ENCODE measurements at places on chromosomes 4 and X.

GRCh38 chrX:133681421-133681820 is 266.1 kb upstream of the GPC4 start:
- DNase-seq, result no peak

DNA sequence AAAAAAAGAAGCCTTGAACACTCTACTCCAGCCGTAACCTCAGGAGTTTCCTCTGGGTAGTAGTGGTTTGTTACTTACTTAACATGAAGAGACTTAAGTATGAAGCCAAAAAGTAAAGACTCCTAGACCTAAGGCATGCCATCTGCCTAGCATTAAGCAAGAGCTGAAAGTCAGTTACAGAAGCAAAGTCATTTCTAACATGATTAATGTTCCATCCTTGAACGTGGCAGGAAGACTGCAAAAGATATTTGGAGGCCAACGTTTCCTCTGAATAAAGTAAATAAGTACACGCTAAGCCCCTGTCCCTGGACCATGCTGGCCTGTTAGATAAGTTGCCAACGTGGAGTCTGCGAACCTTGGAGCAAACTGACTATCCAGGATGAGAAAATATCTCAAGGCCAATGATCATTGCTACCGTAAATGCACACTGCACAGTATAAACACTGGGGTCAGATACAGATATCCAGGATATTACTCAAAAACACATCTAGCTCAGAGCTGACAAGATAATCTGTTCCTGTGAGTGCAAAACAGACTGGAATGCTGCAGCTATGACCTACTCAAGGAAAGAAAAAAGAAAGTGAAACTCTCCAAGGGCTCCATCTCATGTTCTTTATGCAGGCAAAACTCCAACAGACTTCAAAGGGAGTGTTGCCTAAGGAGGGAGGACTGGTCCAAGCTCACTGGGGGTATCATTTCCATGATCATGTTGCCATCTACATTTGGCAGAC is 255.8 kb downstream of the COL25A1 start:
- DNase-seq, result no peak

GRCh38 chr4:143399113-143399949 is 62.7 kb downstream of the GAB1 start:
- no peak for DNase-seq

- DNase-seq, result no peak
These were observed 81.4 kb upstream of the RPS6KA3 start for GRCh38 chrX:20348139-20348538.

DNA sequence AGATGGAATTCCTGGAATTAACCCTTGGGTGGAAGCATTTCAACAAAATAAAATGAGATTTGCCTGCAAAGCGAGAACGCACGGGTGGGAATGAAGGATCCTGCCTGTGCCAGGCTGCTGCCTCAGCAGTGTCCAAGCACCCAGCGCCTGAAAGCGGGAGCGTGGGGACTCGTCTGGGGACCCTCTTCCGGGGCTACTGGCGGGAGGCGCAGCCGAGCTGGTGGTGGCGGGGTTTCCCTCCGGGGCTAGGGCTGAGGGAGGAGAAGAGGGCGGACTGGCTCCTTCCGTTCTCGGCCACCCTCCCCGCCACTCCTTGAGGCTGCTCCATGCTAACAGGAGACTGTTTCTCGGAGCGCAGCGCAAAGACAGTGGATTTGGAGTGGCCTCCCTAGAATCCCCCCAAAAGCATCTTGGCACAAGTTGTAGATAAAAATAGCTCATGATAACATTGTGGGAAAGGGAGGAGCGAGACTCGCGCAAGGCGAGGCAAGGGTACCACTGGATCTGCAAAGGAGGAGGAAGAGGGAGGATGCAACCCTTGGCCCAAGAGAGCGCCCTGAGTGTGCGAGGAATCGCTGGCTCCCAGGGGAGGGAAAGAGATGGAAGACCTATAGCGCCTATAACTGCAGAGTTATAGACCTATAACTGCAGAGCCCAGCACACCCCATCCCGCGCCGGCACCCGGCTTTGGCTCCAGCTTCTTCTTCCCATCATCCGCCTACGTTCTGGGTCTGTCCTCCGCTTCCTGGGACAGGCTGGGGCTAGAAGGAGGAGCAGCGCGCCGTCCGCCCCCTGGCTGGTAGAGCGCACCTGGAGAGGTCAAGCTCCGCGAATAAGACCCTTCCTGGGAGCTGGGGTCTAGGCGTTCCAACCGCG is 1.3 kb downstream of the HS3ST1 start:
- DNase-seq, result no peak

DNA sequence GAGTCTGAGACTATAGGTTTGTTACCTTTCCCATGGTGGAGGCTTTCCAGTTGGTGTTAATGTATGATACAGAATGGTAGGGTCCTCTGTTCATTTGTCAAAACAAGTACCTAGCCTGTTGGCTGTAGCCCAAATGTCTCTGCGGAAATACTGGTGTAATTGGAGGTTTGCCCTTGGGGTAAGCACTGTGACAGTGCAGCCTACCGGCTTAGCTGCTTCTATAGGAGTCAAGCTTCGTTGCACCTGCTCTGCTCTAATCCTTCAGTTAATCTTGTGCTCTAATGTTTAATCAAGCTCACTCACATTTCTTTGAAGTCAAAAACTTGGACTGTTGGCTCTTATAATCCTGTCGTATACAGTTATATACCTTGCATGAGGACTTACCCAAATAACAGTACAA is 203.4 kb downstream of the CCNG2 start:
- DNase-seq, result no peak

- no peak for DNase-seq
These were observed at the start of gene SCRG1 for GRCh38 chr4:173398779-173399415. Gene SCRG1, minus strand, starts transcription at chr4:173399116. Its CDS starts 7,702 bp downstream, at chr4:173391414.

- DNase-seq, result no peak
These were observed 31.4 kb downstream of the ABLIM2 start for GRCh38 chr4:8127051-8127826.

- DNase-seq, result no peak
These were observed 70.1 kb downstream of the USP46 start for GRCh38 chr4:52588771-52589591.

GRCh38 chr4:183342541-183343533 is 20.6 kb upstream of the CLDN24 start:
- no peak for DNase-seq

- no peak for DNase-seq
These were observed 35.2 kb downstream of the PWWP3B start for GRCh38 chrX:106203315-106203714.

DNA sequence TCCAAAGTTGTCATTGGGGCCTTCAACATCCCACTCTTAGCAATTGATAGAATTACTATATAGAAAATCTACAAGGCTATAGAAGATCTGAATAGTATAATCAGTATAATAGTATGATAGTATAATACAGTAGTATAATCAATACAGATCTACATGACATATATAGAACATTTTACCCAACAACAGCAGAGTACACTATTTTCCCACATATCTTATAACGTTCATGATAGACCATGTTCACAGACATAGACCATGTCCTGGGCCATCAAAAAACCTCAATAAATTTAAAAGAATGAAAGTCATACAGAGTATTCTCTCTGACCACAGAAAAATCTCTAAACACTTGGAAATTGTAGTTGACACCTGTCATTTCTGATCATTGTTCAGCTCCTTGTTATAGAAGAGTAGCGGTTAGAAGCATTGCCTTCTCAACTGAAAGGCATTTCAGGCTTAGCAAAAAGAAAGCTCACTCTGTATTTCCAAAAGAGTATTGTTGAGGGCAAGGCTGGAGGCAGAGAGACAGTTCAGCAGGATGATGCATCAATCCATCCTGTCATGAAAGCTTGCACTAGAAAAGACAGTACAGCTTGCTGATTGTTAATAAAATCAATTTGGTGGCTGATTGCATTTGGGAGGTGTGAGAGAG is 38.8 kb upstream of the ARMCX5 start:
- DNase-seq, result no peak

GRCh38 chr4:13180701-13181100 is 303.4 kb downstream of the RAB28 start:
- no peak for DNase-seq

- DNase-seq, result no peak
These were observed 276.6 kb downstream of the BCOR start for GRCh38 chrX:39820938-39821708.

DNA sequence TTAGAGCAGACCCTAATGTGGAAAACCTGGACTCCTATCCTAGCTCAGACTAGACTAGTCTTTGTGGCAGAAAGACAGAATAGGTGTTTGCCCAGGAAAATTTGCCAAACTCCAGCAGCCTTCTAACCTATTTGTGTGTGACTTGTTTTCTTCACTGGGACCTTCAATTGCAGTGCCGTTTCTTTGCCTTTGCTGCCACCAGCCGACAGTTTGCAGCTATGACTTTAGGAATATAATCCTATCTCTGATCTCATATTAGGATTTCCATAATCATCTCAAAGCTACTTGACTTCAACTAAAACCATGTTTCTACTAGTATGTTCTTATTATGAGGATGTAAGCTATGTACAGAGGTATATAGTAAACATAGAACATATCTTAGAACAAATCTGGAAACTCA is 60.2 kb upstream of the PGAM4 start:
- DNase-seq, result no peak

GRCh38 chr4:72378901-72379300 is 190.1 kb downstream of the ADAMTS3 start:
- no peak for DNase-seq

DNA sequence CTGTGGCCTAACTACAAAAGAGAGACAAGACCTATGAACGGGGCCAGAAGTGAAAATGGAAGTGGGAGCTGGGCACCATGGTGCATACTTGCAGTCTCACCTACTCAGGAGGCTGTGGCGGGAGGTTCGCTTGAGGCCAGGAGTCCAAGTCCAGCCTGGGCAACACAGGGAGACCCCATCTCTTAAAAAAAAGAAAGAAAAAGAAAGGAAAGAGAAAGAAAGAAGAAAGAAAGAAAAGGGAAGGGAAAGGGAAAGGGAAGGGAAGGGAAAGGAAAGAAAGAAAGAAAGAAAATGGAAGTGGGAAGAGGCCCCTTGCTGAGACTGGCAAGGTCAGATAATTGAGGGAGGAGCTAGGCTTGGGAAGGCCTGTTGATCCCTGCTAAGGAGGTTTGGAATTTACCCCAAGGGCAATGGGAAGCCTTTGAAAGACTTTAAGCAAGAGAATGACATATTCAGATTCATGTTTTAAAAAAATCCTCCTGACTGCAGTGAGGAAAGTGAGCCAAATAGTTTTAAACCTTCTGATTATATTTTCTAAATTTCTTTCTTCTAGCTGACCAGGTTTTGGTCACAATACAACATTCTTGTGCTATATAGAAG is 17.7 kb upstream of the HERC5 start:
- DNase-seq, result no peak

DNA sequence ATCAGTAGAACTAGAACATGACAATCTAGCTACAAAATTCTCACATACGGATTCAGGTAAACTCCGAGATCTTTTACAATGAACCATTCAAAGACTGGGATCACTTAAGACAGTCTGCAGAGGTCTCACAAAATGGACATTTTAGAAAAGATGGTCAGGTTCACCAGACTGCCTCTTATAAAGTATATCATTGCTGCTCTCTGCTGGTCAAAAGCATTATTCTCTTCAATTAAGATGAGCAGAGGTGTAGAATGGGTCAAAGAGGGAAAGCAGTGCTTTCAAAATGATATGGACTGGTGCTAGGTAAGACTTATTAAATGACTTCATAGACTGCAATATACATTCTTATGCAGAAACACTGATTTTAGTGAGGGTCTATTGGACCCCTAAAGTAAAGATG is 434.7 kb downstream of the PACRGL start:
- no peak for DNase-seq

DNA sequence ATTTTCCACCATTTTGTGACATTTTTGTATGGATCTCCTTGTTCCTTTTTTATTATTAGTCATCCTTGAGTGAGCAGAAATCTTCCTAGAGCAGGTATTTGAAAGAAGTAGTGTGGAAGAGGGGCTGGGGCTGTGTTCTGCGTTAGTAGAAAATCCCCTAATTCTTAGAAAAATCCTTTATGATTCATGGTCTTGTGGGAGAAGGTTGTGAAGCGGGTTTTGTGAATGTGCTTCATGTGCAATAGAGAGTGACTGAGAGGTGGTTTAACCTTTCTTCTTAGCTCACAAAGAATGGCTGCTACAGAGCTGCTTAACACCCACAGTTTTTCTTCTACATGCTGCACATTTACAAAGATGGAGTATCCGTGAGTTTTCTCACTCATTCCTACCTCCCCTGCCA is 220.5 kb downstream of the IDS start:
- no peak for DNase-seq

GRCh38 chr4:24671849-24672248 is 87.5 kb upstream of the DHX15 start:
- DNase-seq, result no peak

GRCh38 chr4:113457886-113458285 is 303.7 kb downstream of the CAMK2D start:
- no peak for DNase-seq

GRCh38 chrX:39477762-39478120 is 620.0 kb downstream of the BCOR start:
- DNase-seq, result no peak

DNA sequence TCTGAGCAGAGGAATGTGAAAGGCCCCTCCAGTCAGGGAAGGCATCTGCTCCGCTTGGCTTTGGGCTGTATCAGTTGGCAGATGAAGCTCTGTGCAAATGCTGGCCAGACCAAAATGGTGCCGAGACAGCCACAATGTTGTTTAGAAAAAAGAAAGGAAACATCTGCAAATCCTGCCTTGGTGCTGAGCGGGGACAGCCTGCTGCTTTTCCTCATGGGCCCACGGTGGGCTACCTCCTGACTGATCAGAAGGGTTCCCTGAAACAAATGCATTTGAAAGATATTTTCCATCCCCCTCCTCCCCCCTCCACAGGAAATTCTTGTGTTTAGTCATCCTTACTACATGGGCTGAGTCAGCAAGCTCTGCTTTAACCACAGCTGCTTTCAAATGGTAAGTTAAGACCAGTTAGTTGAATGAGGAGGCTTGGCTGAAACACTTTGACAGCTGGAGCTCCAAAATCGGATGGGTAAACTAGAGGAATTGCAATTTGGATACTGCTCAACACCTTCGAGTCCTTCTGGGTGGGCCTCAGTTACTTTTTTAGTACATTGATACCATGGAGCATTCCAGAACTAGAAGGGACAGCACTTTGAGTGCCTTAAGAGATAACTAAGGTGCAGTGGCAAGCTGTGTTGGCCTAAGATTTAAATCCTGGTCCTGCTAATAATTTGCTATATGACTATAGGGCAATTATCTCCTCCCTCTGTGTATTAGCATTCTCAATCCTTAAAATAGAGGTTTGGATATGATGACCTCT is 36.0 kb downstream of the PLAC1 start:
- DNase-seq, result no peak

DNA sequence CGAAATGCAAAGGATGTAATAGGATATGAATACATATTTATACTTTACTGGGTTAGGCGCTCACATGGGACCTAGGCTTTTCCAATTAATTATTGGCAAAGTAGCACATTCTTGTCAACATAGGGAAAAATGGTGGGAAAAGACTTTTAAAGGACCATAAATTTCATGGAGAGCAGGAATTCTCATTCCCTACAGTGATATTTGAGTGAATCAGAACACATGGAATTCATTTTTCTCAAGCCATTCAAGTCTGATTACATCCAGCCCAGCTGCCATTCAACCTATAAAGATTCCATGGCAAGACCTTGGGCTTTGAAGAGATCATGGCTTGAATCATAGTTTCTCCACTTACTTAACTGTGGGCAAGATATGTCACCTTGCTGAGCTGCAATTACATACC is 150.4 kb downstream of the SOWAHB start:
- no peak for DNase-seq

GRCh38 chrX:6184900-6185515 is 43.7 kb downstream of the NLGN4X start:
- DNase-seq, result no peak

GRCh38 chr4:162586266-162586665 is 422.5 kb upstream of the FSTL5 start:
- no peak for DNase-seq

- DNase-seq, result no peak
These were observed 113.5 kb upstream of the FAM9A start for GRCh38 chrX:8914681-8915080.

- DNase-seq, result no peak
These were observed 1.2 kb downstream of the GUCY1A1 start for GRCh38 chr4:155667568-155668511.

All from stimulated activated naive CD4-positive, alpha-beta T cell (primary cell).